ENCODE measurements at places on chromosomes 6 and 20.

- DNase-seq = no peak
Measured at GRCh38 chr6:160263196-160263939, 4.7 kb upstream of the SLC22A2 start.

- no peak for DNase-seq
Measured at GRCh38 chr6:6026513-6027205, 19.9 kb upstream of the NRN1 start.

DNA sequence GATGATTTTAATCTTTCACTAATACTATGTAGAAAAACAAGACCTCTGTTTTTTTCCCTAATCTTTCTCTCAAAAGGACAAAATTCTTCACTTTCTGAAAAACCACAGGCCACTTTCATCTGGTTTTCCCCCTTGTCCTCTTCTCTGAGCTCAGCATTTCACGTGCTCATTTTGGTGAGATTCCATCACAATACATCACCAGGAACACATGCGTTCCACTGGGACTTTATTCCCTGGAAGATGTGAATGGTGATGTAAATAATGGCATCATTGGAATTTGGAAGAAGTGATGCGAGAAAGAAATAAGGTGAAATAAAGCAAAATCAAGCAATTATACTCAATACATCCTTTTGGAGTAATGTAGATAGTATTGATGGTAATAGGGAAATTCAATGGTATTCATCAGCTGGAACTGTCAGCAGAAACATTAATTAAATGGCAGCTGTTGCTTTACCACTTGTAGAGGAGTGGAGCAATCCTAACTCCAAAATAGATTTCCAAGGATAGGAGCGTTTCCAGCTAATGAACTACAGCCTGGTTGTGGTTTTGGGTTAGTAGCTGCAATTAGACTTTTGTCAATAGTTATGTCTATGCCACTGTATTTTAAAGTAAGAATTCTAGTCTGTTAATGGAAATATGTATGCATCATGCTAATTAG lies 11.5 kb downstream of the FILIP1 start:
- DNase-seq = peak; percentile 18

- no peak for DNase-seq
Measured at GRCh38 chr6:124535746-124536145, 426.5 kb upstream of the RNF217 start.

DNA sequence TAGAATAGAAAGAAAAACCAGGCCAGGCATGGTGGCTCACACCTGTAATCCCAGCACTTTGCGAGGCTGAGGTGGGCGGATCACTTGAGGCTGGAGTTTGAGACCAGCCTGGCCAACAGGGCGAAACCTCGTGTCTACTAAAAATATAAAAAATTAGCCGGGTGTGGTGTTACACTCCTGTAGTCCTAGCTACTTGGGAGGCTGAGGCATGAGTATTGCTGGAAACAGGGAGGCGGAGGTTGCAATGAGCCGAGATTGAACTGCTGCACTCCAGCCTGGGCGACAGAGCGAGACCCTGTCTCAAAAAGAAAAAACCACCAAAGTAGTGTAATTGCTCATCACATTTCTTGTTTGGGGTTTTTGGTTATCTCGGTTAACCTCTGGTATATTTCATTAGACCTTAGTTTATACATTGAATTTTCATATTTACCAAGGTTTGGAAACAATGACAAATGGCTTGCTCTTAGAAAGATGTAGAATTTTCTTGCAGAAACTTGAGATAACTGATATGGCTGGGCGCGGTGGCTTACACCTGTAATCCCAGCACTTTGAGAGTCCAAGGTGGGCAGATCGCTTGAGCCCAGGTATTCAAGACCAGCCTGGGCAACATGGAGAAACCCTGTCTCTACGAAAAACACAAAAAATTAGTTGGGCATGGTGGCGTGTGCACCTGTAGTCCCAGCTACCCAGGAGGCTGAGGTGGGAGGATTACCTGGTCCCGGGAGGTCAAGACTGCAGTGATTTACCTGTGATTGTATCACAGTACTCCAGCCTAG lies 14.2 kb downstream of the ITCH start:
- DNase-seq = no peak

- DNase-seq = no peak
Measured at GRCh38 chr6:24932832-24933231, 2.9 kb downstream of the RIPOR2 start.

DNA sequence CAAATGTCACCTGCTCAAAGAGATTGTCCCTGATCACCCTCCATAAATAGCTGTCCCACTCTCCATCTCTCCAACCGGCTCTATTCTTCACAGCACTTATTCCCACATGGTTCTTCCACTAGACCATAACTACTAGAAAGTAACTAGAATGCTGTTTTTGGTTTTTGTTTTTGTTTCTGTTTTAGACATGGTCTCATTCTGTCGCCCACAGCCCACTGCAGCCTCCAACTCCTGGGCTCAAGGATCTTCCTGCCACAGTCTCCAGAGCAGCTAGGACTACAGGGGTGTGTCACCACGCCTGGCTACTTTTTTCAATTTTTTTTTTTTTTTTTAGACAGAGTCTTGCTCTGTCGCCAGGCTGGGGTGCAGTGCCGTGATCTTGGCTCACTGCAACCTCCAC lies 12.2 kb downstream of the MMP24 start:
- no peak for DNase-seq

GRCh38 chr6:99092461-99092860 lies 144.7 kb upstream of the FBXL4 start:
- DNase-seq = no peak

- DNase-seq = no peak
Measured at GRCh38 chr6:69957985-69958559, 91.7 kb downstream of the COL19A1 start.

GRCh38 chr20:44032583-44033331 lies 118.1 kb downstream of the TOX2 start:
- DNase-seq = no peak

GRCh38 chr6:13992417-13993055 lies 67.8 kb downstream of the RNF182 start:
- DNase-seq = peak; percentile 55

DNA sequence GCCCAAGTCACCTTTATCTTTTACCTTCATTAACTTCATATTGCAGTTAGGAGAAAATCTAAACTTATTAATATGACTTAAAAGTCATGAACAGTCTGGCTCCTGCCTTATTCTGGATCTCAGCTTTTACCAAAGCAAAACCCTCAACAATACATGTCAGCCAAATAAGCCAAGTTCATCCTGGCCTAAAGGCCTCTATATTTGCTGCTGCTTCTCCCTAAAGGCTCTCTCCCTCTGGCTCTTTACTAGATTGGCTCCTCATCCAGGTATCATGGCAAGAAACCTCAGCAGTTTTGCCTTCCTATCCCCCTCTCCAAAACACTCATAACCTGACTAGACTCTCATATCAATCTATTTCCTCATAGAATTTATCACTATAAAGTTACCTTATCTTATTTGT lies 11.1 kb downstream of the LMBRD1 start:
- no peak for DNase-seq

DNA sequence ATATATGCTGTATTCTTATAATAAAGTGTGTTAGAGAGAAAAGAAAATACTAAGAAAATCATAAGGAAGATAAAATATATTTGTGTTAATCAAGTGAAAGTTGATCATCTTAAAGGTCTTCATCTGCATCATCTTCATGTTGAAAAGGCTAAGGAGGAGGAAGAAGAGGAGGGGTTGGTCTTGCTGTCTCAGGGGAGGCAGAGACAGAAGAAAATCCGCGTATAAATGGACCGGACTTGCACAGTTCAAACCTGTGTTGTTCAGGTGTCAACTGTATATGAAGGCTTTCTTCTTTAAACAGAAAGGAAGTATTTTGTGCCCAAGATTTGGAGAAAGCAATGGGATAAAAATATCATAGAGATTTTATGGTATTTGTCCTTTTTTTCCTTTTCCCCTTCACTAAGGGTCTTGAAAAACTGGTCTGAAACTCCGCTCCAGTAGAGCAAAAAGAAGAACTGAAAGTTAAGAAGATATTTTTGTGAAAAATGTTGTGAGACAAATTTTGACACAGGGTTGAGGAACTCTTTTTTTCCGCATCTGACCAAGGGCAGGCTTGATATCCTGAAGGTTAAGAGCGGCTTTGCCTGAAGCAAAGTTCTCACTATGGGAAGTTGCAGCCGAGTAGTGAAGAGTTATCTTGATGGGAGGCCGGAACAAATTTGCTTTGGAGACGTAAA lies 350.7 kb downstream of the LAMA2 start:
- DNase-seq = no peak

DNA sequence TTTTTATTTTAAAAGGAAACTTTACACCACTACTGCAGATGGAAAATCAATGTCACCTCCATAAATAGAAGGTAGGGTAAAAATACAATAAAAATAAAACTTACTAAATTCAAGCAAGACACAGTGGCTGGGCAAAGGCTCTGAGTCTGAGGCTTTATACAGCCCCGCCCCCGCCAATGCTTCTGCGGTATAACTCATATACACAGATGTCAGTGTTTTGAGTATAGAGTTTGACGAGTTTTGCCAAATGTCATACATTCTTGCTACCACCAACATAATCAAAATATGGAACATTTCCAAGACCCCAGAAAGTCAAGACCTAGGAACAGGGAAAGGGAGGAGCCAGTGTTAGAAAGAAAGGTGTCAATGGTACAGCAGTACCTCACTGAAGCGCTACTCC lies 12.8 kb downstream of the NFATC2 start:
- DNase-seq = no peak

GRCh38 chr6:36353411-36353915 lies 16.8 kb upstream of the BNIP5 start:
- DNase-seq = no peak

GRCh38 chr6:12844284-12845223 lies 128.0 kb downstream of the PHACTR1 start:
- peak; percentile 7 for DNase-seq
